Esophagus muscularis mucosa (tissue), 4 donors: ENCODE measurements at places on chromosomes 13 and 19.

DNA sequence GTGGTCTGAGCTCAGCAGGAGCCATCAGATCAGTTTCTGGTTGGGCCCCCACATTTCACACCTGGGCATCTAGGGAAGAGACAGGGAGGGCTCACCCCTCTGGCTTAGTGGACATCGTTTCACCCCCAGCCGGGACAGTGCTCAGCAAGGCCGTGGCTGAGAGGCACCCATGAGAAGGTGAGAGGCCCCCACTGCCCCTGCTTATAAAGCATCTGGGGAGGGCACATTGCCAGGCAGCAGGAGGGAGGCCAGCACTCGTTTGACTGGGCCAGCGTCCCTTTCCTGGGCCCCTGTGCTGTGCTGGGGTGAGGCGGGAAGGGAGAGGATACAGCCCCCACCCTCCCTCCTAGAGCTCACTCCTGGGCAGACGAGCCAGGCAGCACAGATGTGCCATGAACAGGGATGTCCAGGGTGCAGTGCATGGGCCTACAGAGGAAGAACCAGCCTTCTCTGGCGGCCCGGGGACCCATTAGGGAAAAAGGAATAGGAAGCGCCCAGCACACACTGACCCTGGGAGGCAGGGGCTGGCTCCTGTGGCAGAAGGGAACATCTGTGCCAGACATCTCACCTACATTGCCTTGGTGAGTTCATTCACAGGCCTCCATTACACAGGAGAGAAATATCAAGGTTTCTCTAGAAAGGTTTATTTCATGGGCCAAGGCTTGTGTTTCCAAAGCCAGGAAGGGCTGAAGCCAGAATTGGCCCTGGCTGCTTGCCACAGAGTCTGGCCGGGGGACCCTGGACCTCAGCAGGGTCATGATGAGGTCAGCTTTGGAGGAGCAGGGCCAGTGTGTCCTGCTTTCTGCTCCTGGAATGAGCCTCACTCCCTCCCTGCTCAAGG, 7.7 kb downstream of the AP1M1 start:
- DNase-seq: no peak

- no peak for DNase-seq
These were observed 111.3 kb upstream of the MRI1 start for GRCh38 chr19:13652810-13653590.

- no peak for DNase-seq
These were observed 8.3 kb downstream of the CACTIN start for GRCh38 chr19:3618144-3618810.

DNA sequence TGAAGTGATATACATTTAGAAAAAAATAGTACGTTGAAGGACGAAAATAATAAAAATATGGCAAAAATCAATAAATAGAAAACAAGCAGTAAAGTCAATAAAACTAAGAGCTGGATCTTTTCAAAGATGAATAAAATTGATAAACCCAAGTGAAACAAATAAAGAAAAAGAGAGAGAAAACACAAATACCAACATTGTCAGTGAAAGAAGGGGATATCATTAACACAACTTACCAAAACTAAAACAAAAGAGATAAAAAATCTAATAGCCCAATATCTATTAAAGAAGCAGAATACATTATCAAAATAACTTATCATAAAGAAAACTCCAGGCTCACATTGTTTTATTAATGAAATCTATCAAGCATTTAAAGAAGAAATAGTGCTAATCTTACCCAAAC, 675.1 kb downstream of the UQCRFS1 start:
- DNase-seq: no peak

GRCh38 chr19:52660981-52661380, 22.8 kb upstream of the ZNF83 start:
- DNase-seq: no peak
